ENCODE measurements at places on chromosomes 11 and 22.

GRCh38 chr11:87298155-87298554 is 260.4 kb downstream of the TMEM135 start:
- no peak for DNase-seq

- DNase-seq, result no peak
Measured at GRCh38 chr22:22158207-22158816, 86.3 kb upstream of the VPREB1 start.

GRCh38 chr11:29485641-29486040 is 531.2 kb downstream of the KCNA4 start:
- no peak for DNase-seq

- no peak for DNase-seq
Measured at GRCh38 chr11:134705858-134706257, 293.8 kb upstream of the B3GAT1 start.

DNA sequence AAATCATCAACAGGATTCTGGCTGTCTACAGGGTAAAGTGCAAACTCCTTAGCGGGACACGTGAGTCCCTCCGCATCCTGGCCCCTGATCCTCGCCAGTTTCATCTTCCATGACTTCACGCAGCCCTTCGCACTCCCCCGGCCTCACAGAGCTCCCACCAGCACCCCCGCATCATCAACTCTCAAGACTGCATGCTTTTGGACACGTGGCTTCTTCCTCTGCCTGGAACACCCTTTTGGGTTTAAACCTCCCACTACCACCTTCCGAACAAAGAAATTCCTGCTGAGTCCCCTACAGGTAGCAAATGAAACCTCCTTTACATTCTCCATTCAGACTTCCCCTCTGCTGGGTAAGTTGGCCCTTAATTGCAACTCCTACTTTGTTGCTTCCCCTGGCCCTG is 12.6 kb upstream of the EIF3M start:
- DNase-seq, result no peak

GRCh38 chr22:32558681-32559355 is 84.2 kb downstream of the FBXO7 start:
- no peak for DNase-seq

DNA sequence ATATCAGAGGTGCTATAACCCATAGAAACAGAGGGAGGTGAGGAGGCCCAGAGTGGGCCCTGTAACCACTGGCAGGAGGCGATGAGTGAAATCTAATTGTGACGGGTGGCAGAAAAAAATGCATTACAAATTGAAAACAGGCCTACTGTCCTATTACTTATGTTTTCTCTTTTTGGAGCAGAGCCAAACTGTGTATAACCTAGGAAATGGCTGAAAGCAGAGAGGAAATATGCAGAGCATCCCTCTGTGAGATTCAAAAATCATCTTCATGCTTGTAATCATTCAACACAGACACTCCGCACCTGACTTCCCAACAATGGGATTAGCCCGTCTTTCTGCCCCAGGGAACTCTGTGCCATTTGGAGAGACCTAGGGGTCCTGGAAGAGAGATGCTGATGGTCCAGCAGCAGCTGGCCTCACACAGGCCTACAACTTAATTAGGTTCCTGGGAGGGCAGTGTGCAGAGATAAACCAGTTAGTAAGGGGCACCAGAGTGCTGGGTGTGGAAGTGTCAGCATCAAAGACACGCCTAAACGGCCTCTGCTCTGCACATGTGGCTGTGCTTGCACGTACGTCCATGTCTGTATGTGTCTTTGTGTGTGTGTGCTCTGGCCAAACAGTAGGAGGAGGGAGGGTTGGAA is 41.8 kb downstream of the MAP6 start:
- DNase-seq, result peak; percentile 51

- DNase-seq, result no peak
Measured at GRCh38 chr11:75510723-75511019, 15.1 kb downstream of the GDPD5 start.

- no peak for DNase-seq
Measured at GRCh38 chr11:121767433-121767832, 314.7 kb upstream of the SORL1-AS1 start.

GRCh38 chr11:9210224-9210921 is 54.8 kb downstream of the DENND5A start:
- no peak for DNase-seq

DNA sequence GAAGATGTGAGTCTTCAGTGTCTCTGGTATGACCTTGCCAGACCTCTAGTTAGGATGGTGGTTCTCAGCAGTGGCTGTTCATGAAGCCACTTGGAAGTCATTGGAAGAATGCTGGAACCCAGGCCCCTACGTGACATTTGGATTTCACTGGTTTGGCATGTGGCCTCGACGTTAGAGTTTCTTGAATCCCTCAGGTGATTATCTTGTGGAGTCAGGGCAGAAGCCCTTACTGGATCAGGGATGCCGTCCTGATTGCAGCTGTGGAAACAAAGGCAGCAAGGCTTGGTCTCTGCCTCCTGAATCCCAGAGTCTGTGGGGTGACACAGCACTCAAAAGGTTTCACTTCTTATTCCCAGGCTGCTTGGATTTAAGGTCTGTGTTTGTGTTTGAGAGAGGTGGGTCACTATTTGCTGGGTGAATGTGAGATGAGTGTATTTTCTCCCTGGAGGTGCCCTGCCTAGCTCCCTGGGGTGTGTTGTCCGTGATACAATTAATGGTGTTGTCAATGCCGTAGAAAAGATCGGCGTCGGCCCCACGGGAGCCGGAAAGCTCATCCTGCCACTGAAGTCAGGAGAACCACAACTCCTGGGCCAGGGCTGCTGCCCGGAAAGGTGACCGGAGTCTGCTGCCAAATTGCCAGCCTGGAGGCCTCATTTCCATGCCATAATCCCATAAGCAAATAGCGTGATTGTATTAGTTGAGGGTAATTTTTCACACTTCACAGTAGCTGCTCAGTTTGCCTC is 939.0 kb downstream of the BRD1 start:
- no peak for DNase-seq

DNA sequence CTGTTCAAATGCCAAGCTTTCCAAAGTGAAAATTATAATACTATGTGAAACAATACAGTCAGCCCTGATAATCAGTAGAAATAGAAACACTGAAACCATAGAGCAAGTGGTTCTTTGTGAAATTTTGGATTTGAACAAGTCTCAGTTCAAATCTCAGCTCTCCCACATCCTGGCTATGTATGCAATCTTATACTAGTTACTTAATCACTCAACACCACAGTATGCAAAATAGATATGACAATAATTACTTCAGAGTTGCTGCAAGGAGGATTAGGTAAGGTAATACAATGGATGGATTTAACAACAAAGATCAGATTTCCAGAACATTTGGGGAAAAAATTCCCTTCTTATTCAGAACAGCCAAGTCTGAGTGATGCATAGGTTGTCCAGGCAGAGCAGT is 851.8 kb upstream of the CCDC90B start:
- no peak for DNase-seq

- no peak for DNase-seq
Measured at GRCh38 chr11:7527029-7527428, 13.2 kb downstream of the PPFIBP2 start.

DNA sequence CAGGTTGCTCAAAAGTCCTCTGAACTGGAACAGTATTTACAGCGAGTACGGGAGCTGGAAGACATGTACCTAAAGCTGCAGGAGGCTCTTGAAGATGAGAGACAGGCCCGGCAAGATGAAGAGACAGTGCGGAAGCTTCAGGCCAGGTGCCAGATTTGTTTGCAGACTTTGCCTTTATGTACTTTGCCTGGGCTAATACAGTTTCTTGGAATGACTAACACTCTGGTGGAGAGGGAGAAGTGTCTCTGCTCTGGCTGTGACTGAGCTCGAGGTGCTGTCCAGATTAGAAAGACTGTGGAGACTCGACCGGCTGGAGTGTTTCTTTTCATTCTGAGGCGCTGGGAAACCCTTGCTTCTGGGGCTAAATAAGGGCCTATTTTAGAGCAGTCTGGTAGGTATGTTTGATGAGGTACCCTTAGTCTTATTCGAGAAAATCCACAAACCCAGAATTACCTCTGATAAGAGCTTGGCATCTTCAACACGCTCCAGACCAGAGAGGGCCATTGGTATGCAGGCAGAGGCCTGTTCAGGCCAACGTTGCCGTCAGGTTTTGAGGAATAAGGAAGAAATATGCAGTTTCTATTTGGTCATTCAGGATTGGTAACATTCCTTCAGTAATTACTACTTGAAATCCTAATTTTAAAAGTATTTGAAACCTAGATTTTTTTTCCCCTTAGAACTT is 76.5 kb downstream of the SWAP70 start:
- DNase-seq, result no peak

GRCh38 chr11:67605231-67606011 is 1.3 kb upstream of the NDUFV1 start:
- DNase-seq, result no peak

DNA sequence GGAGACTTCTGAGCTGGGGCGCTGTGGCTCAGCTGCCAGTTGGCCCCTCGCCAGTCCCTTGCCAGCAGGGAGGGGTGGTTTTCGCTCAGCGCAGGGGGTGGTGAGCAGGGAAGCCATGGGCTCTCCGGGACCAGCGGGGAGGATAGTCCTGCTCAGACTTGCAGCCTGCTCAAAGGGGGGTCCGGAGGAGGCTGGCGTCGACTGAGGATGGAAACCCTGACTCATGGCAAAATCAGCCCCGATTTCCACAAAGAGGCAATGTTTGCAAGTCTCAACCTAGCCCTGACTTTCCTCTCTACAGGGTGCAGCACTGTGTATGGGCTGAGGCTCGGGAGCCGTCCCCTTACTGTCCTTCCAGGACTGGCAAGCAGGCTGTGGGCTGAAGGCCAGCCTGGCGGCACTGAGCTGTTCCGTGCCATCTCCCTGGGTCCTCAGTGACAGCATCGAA is 35.1 kb downstream of the FBLN1 start:
- DNase-seq, result peak; percentile 38

DNA sequence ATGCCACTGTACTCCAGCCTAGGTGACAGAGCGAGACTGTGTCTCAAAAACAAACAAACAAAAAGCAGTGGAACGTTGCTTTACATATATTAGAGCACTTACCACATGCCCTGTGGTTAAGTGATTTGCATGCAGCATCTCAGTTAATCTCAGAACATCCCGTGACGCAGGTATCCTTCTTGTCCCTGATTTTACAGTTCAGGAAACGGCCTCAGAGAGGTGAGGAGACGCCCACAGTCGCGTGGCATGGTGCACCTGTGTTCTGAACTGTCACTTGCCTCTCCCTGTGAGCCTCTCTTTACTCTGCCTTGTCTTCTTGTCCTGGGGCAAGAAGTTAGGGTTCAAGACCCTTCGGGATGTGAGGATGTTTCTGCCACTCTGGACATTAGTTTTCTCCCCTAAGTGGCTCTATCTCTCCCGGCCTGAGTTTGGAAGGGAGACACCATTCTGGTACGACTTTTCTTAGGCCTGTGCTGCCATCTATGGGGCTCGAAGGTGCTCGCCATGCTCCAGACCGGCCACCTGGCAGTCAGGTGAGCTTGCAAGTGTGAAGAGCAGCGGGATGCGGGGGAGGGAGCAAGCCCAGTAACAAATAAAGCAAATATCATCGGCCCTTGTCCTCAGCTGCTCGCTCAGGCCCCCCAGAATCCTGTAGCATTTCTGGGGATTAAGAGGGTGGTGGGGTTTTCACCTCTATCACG is 25.6 kb downstream of the YWHAH start:
- DNase-seq, result peak; percentile 79

DNA sequence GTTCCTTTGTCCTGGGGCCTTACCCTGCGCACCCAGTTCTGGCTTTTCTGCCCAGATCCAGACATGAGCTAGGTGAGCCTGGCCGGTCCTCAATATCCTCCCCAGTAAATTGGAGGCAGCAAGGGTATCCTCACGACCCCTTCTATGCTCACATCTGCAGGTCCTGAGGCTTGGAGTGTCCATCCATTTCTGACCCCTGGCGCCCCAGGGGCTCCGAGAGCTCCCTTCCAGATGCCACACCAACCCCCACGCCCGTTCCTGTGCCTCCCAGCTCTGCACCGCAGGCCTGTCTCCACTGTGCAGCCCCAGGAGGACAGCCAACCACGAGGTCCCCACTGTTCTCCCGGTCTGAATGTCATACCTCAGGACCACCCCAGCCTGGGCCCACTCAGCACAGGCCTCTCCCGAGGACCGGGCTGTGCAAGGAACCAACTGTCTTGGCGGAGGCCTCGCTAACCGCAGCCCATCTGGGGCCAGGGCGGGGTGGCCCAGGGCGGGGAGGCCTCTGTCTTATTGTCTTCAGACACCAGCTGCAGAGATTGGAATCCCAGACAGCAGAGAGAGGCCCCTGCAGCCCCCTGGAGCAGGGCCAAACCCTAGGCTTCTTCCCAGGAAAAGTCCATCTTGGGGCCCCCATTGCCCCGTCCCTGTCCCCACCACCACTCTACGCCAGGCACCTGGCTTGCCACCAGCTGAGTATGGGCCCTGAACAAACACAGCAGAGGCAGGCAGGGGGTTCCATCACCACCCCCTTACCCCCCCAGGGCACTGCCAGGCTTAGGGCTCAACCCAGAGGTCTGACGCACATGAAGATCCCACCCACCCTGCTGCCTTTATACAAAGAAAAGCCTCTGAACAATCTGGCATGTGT is 39.3 kb downstream of the ALX4 start:
- DNase-seq, result no peak

DNA sequence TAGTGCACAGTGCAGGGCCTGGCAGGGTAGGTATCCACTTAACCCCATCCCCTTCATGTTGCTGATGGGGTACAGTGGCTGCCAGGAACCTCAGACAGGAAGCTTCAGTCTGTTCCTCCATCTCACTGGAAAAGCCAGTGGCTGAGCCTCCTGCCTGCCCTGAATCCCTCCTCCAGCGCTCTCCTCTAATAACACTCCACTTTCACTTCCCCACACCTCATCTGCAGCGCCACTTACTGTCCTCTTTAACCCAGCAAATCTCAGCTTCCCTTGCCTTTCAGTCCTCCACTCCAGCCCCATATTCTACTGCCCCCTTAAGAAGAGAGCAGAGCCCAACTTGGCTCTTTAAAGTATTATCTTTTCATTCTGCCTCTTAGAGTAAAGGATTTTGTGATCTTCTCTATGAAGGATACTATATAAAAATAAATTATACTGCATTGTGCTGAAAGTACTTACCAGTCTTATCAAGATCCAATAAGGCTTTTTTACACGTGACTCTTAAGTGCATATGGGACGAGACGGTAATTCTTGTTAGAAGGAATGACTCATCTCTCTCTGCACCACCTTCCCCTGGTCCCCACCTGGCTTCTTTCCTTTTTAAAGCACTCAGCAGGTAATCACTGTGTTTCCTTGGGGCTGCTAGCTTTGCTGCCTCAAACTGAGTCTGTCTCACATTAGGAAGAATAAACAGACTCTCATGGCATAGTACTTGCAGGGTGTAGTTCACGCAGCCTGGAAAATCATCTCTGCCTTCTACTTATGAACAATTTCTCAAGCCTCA is 238.0 kb upstream of the NARS2 start:
- no peak for DNase-seq

- DNase-seq, result no peak
Measured at GRCh38 chr11:116771935-116772334, 852 bp downstream of the BUD13 start.

- no peak for DNase-seq
Measured at GRCh38 chr11:65499713-65500386, 1.0 kb downstream of the MALAT1 start.

Measured in SHP77 (cell line).